H4 (cell line): ENCODE measurements at places on chromosomes 3 and 15. TPM values are rescaled to one million over a fixed set of nuclear protein-coding genes. Genes with fewer than 3 reads are reported as not detected.

GRCh38 chr3:71930056-71930991 is 145.4 kb upstream of the PROK2 start:
- peak; percentile 12 for DNase-seq

DNA sequence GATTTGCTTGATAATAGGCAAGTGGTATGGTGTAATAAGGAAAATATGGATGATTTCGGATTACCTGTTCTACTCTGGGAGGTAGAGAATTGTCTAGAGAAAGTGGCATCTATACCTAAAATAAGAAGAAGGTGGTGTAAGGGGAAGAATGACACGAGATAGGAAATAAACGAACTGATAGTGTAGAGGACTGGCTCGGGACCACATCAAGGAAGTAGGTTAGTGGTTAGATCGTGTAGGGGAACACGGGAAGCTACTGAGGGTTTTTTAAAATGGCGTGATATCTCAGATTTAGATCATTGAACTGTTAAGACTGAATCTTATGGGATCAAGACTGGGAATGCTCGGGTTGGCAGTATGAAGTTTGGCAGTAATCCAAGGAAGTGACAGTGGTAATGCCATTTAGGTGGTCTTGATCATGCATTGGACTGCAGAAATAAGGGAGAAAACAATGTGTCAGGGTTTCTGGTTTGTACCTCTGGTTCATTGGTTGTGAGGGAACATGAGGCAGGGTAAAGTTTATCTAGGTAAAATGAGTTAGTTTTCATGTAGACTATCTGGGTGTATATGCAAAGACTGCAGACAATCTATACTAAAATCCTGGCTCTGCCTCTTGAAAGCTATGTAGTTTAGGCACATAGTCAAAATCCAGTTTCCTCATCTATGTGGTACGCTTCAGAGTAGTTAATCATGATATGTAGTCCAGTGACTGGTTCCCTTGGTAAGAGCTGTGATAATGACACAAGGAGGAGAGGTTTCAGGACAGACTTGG is 7.4 kb downstream of the RPL14 start:
- no peak for DNase-seq

DNA sequence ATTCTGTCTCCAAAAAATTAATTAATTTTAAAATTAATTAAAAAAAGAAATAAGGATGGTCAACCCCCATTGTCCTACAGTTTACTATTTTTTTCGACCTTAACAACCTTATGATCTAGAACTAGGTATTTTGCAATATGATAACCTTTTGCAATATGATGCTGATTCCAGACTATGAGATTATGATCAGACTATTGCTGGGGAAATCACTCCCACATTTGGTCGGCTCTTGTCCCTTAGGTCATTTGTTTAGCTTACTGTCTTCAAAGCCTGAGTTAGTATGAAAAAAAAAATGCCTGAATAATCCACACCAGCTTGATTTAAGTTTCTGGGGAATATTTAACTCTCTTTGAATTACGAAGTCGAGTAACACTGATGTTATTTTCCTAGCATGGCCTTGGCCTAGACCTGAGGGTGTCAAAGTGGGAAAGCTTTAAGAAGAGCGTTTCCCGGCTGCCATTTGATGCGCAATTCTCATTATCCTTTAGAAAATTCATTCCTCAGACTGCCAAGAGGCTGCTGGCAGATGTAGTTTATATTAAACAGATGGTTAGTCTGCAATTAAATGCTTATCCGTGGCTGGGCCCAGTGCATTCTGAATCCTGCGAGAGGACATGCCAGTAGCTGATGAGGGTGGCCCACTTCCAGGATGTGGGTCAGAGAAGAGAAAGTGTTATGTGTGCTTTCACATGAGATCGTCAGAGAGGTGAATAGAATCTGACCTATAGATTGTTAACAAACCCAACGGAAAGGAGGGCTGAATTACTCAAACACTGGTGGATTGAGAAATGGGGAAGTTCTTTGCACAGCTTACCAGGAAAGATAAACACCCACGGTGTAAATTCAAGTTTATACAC is 496.0 kb upstream of the THBS1 start:
- peak; percentile 82 for DNase-seq

DNA sequence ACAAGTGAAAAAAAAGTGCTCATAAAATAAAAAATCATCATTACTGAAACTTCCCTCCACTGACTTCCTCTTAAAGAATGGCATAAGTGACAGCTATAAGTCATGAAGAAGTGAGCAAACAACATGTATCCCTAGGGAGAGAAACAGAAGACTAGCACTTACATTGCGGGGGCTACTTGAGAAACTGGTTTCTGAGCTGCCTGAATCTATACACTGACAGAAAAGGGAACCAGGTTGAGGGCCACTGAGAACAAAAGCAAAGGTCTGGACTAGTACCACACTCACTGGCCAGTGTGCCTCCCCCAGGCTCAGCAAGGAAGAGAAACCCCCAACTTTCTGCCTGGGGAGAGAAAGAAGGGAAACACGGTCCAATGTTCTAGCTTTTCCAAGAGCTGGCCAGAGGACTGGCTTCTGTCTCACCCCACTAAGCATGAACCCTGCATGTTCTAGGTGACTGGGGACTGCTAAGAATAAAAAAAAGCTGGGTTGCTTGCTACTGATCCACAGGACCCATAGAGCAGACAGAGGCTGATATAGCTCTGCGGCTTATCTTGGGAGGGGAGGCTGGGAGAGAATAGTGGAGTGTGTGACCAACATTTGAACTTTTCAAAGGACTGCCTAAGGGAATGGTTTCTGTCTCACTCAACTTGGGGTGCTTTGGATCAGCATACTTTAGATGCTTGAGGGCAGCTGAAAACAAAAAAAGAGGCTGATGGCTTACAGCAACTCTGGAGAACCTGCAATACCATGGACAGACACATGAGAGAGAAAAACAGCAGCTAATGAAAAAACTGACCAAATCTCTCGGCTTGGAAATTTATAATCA is 8.1 kb downstream of the RAD18 start:
- DNase-seq, result no peak

- peak; percentile 93 for DNase-seq
These were observed 132.6 kb upstream of the HES1 start for GRCh38 chr3:194003114-194004057.

DNA sequence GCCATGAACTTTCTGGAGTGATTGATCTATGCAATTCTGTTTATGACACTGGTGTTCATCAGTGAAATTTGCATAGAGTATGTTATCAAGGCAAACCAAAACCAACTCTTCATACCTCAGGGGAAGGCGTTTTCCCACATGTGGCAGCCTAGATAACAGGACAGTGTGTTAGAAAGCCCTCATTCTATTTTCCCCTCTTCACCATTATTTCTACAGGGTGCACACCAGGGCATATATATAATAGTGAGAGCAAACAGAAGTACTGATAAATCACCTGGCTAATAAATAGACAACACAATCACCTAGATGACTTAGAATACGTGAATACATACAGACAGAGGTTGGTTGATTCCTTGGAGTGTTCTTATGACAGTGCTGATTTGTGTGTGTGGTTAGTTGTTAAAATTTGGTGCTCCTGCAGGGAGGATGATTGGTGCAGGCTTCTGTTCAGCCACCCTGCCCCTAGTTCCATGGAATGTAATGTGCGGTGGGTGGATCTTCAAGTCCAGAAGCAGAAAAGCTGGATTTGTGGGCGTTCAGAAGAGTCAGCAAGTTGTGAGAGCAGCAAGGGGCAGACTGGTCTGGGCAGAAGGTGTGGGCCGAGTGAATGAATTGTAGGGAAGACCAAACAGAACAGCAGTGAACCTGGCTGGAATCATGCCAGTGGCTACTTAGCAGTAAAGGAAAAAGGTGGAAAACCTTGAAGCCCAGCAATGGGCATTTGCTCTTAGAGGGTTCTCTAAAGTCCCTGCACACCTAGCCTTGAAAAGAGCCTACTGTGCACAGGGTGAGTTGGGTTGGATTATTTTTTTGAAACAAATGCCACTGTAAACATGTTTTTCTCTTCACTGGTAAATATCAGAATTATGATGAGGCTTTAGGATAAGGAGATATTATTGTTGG is 11.7 kb upstream of the RARRES1 start:
- no peak for DNase-seq

The P2RY14 gene
- not detected in 2 replicates for total RNA-seq

The NANOGP8 gene
- total RNA-seq, result not detected in 2 replicates

The SNX22 gene
- total RNA-seq, result 0.04 TPM in 1 of 2 replicates, not detected in the other

The DPPA4 gene
- 0.04 TPM in 1 of 2 replicates, not detected in the other for total RNA-seq

The RLBP1 gene
- total RNA-seq, result not detected in 2 replicates
